Activated naive CD4-positive, alpha-beta T cell treated with Interleukin-2 at 50 U/mL for 16 hours (primary cell): ENCODE measurements at places on chromosomes 12 and 14.

GRCh38 chr12:99339663-99340062, 307.9 kb upstream of the GARIN6 start:
- DNase-seq: no peak

GRCh38 chr14:80269353-80269925, 58.1 kb upstream of the DIO2 start:
- DNase-seq: no peak

GRCh38 chr14:36194663-36195062, 18.1 kb upstream of the PTCSC3 start:
- DNase-seq: no peak

- DNase-seq: no peak
Measured at GRCh38 chr12:51832354-51833107, 16.0 kb downstream of the FIGNL2 start.

DNA sequence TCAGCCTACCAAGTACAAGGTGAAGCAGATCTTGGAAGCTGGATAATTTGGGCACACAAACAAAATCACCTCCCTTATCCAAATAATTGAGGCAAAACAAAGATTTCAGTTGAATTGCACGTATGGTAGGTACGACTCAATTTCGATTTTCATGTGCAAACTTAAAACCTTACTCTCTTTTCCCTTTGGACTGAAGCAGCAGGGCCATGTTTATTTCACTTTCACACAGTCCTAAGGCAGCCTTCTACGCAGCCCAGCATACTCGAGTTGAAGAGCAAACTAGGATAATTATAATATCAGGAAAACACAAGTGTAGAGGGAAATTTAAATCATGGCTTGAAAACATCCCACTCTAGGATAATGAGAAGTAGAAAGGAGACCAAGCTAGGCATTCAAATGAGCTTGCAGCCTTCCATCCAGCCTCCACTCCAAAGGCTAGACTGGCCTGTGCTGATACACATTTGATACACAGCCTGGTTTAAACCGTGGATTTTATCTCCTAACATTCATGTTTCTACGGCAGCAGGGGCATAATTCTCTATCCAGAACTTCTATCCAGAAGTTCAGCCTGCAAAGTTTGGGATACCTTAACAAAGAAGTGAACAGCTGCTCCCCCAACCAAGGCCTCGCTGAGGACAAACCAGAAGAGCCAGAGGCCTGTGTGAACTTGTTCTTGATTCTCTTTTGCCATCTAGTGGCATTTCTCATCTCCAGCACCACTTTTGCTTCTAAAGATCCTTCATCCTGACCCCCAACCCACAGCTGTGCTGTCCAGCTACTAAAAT, 2.4 kb upstream of the RNASE7 start:
- DNase-seq: no peak
